ENCODE measurements at places on chromosomes 5 and 9. TPM values are rescaled to one million over a fixed set of nuclear protein-coding genes. Genes with fewer than 3 reads are reported as not detected.

FOXD4L6 gene
- total RNA-seq, result not detected

SH3GL2 gene
- 0.67 TPM for total RNA-seq

PCAT7 gene
- 2.0 TPM for total RNA-seq

NOXA1 gene
- 1.7 TPM for total RNA-seq

FAM174A gene
- 40.8 TPM for total RNA-seq

DAB2IP gene
- 19.1 TPM for total RNA-seq

PDE6A gene
- total RNA-seq, result 0.41 TPM

SLC36A3 gene
- total RNA-seq, result not detected

PPP2R2B gene
- total RNA-seq, result 9.9 TPM

LCN15 gene
- not detected for total RNA-seq

IL5 gene
- total RNA-seq, result not detected

DUSP1 gene
- 58.2 TPM for total RNA-seq

FGD3 gene
- 0.10 TPM for total RNA-seq

NR4A3 gene
- total RNA-seq, result 0.02 TPM

IL31RA gene
- total RNA-seq, result 1.6 TPM

IFNA2 gene
- total RNA-seq, result not detected
